ENCODE measurements at places on chromosomes 6 and 20.

GRCh38 chr20:63343460-63344445 lies 17.4 kb downstream of the CHRNA4 start:
- no peak for DNase-seq

GRCh38 chr20:20143646-20144045 lies 91.3 kb downstream of the CFAP61 start:
- DNase-seq: no peak

DNA sequence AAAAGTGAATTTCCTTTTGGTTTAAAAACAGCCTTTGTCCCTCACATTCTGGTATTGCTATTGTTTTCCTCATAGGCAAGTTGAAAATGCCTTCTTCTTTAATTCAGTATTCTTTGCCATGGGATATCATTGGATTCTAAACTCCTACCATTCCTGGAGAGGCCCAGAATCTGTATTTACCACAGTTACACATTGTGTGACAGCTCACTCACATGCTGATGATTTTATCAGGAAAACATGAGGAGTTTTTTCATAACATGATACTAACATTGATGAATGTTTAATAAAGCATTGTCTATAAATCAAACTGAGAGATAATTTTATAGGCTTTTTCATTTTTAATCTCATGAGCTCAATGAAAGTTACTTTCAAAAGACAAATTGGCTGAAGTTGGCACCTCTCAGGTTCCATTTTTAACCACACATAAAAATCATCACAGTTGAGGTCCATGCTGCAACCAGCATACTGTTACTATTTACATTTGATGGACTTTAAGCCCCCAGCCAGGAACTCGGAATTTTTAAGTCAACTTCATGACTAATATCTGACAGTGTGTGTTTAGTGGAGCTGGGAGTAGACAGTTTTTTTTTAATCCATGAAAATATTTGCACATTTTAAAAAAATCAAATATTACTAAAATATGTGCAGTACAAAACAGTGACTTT lies 82.8 kb downstream of the FAM83B start:
- DNase-seq: no peak

DNA sequence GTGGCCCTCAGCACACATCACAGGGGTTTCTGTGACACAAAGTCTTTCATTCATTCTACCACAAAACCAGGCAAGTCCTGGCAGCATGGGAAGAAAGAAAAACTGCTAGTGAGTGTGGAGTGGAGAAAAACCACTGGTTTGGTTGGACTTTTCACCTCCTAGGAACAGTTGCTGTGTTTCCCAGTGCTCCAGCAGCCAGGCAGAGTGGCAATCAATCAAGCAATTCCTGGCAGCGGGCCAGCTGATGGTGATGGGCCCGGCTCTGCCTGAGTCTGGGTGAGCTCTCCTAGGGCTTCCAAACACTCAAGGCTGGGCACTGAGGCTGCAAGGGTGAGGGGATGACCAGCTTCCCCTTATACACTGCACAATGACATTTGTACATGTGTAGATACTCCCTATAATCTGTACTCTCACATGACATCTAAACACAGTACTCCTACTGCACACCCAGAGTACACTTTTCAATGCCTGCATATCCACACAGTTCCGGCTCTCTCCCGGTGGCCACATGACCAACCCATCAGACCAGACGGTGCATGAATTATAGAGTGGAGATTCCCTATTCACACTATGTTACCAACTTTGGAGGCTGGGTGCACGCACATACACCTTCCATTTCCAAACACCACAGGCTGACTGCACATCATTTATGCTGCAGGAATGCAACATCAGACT lies 156.6 kb downstream of the UNC5CL start:
- DNase-seq: no peak

- DNase-seq: no peak
These were observed 29.9 kb downstream of the ADTRP start for GRCh38 chr6:11748591-11749210.

GRCh38 chr6:156718647-156719394 lies 58.4 kb upstream of the ARID1B start:
- DNase-seq: no peak

DNA sequence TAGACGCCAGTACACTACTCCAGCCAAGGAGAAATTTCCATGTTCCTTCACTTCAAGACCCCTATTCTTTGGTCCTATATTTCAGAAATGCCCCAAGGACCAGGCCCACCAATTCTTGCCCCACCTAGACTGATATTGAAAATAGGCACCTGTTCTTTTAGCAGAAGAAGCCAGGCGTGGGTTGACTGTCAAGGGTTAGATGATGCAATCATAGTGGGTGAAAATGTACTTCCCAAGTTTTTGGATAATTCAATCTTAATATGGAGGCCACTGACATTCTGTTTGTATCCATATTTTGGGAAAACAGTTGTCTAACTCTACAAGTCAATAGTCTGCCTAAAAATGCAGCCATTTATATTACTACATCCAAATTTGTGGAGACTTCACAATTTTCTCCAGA lies 21.0 kb upstream of the SNAP91 start:
- no peak for DNase-seq

- DNase-seq: no peak
These were observed 380.0 kb upstream of the GJE1 start for GRCh38 chr6:141752677-141753076.

DNA sequence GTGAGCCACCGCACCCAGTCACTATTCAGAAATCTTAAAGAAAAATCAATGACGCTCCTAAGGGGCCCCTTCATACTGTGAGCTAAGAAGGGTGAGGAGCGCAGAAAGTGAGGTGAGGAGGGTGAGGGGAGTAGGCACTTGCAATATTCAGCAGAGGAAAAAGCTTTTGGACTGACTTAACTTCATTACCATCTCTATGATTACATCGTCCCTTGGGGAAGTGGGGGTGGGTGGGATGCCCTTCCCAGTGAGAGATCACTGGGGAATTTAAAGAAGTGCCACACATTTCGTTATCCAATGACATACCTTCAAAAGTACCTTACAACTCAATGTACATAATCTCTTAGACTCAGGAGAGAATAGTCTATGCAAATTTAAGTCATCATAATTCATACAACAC lies 46.5 kb downstream of the SMLR1 start:
- no peak for DNase-seq

DNA sequence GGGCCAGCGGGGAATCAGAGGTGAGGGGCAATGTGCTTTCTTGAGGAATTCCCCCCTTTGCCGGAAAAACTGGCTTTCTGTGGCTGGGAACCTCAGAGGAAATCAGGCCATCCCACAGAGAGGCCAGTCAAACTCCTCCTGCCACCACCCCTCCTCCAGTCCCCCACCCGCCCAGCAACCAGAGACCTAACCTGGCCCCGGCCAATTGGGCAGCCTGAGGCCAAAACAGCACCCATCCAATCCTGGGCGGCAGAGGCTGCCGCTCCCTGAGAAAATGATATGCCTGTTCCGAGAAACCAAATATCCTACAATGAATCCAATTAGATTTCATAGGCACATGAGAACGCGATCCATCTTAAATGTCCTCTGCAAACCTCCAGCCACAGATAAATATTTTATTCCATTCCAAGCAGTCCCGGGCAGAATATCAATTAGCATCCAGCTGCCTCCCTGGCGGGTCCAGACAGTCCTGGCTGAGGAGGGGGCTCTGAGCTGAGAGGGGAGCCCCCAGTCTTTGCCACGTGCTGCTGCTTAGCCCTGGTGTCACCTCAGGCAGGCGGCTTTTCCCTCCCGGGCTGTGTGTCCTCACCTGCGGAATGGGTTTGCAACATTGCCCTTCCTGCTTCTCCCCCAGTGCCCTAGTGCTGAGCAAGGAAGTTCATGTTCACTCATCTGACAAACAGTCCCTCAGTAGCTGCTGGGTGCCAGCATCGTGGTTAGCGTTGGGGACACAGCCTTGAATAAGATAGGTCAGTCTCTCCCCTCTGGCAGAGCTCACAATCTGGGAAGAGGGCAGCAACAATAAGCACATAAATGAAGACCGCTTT lies 95.0 kb downstream of the DLGAP4 start:
- no peak for DNase-seq

DNA sequence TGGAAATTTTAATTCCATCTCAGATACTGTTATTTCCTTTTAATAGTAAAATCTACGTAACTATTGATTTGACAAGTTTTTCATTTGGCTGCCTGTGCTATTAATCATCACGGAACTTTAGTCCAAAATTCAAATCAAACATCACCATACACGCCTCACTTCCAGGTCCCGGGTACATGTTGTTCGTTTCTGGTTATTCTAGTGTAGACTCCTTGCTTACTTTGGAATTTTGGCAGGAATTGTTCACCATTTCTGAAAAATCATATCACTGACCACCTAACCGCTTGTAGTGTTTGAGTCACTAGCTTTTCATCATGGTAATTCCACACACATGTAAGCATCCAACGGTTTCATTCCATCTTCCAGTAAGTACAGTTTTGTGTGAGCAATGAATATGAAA lies 98.0 kb upstream of the NHSL1 start:
- no peak for DNase-seq

GRCh38 chr20:11436113-11436905 lies 481.4 kb upstream of the BTBD3 start:
- no peak for DNase-seq

- DNase-seq: no peak
These were observed 11.5 kb upstream of the PROKR2 start for GRCh38 chr20:5328268-5328667.

GRCh38 chr20:10639077-10639736 lies 34.6 kb downstream of the JAG1 start:
- DNase-seq: no peak

- DNase-seq: no peak
These were observed 244.9 kb upstream of the SOX4 start for GRCh38 chr6:21348504-21349195.

GRCh38 chr6:125748406-125749172 lies 843 bp upstream of the HEY2 start:
- DNase-seq: peak; percentile 8

DNA sequence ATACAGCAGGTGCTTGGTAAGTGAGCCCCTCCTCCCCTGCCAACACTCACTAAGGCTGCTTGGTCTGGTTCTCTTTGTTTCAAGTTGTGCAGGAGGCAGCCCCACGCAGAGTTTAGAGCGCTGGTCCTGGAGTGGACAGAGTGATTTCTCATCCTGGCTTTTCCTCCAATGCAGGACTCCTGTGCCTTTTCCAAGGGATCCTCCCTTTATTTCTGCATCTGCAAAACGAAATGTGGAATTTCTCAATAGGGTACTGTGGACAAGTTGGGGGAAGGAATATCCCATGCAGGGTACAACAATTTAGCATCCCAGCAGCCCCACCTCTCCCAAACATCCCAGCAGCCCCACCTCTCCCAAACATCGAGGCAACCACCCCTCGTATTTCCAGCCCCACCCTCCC lies 30.6 kb upstream of the CCDC167 start:
- DNase-seq: no peak

DNA sequence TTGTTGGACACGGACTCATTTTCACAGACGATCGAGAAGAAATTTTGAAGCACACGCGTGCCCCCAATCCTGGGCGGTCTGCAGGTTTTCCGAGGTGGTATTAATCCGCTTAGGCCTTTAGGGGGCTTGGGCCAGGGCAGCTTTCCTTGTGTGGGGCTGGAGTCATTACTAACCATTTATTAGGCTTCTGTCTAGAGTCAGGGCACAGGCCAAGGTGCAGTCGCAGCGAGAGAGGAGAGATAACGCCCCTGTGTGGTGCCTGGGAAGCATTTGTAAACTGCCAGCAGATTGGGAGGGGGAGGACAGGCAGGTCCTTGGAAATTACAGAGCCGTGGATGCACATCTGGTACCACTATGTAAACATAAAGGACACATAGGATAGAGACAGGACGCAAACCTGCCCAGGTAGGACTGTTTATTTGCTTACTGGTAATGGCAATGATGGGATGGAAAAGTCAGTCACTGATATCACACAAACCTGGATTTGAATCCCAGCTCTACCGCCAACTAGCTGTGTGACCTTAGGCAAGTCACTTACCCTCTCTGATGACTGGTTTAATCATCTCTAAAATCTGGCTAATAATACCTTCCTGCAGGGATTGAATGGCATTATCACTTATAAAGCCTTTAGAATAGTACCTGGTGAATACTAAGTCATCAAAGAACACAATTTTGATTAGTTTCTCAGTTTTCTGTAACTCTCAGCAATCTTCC lies 76.4 kb downstream of the TMEM242 start:
- DNase-seq: no peak

DNA sequence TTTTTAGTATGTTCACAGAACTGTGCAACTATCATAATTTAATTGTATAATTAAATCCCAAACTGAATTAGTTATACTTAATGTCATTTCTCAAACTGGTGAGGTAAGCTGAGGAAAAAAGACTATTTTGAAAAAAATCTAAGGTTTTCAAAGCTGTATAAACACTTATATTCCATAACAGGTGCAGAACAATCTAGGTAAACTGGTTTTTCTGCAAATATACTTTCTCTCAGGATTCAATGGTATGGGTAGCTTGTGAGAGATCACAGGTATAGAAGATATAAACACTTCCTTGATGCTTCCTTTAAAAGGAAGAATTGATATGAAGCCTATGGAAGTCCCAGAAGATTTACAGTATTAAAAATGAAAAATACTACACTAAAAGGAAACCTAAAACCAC lies 33.7 kb downstream of the NOL7 start:
- DNase-seq: no peak

- no peak for DNase-seq
These were observed 31.8 kb downstream of the TREML1 start for GRCh38 chr6:41122373-41122772.

DNA sequence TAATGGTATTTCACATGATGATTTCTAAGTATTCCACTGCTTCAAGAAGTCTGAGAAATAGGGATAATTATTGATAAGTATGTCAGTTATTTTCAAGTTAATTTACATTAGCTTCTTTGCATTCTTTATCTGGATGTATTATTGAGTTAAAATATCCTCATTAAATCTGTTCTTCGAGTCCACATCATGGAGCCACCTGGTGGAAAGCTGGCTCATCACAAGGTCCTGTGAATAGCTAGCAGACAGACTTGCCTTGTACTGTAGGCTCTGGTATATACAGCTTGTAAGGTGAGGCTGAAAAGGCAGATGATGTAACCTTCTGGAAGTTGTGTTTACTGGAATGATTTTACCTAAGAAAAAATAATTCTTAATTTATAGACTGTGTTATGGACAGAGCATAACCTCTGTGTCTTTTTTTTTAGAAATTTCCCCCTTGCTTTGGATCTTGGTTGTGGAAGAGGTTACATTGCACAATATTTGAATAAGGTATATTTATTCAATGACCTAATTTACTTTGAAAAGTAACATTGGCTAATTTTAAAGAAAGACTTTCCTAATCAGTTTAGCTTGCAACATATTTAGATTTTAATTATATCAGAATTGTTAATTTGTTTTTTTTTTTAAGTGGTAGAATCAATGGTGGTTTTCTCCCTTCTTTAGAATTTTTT lies 3.5 kb downstream of the NDUFAF5 start:
- peak; percentile 51 for DNase-seq
